Activated CD4-positive, CD25-positive, alpha-beta regulatory T cell (primary cell): ENCODE measurements at places on chromosomes 2 and 18.

DNA sequence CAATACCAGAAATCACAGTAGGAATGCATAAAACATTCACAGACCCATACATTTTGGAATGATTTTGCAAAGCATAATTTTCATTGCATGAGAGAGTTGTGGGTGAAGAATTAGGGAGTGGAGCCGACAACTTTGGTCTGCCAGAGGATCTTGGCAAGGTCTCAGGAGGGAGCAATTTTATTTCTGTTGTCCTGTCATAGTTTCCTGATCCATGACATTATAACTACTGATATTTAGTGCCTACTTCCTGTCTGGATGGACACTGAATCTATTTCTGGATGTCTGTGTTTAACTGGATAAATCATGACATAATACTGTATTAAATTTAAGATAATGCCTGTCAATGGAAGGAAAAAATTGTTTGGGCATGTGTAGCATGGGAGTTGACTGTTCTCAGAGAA, 2.4 kb downstream of the ITGA4 start:
- no peak for DNase-seq

DNA sequence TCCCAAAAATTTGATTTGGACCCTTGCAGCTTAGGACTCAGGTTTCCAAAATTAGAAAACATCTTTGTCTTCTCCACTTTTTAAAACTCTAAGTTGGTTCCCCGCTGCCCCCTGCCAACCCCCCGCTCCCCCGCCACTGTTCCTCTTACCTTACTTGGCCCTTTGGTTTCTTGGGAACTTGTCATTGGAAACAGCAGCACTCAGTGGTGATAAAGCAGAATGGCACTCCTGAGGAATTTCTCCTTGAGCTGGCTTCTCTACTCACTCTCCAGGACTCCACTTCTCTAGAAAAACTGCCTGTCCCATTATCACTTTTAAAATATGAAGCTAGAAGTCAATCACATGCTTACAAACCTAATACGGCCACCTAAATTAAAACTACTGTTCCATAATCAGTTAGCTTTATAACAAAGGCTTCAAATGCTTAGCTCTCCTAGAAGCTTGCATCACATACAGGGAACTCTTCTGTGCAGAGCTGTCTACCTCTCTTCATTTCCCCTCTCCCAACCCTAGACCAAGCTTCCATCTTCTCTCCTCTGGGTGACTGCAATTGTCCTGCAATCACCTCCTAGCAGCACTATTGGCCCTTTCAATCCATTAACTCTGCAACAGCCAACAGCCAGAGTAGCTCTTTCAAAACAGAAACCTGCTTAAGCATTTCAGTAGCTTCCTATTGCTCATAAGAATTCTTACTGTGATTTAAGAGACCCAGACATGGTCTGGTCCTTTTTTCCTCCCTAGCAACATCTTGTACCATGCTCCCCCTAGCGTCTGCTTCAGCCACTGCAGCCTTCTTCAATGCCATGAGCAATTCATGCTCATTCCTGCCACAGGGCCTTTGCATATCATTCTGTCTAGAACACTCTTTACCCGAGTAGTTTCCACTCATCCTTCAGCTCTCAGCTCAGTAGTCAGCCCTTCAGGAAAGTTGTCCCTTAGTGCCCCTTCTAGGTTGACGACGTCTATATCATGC, 15.2 kb upstream of the PLEKHM3 start:
- peak; percentile 3 for DNase-seq

GRCh38 chr18:48804856-48805610, 145.7 kb downstream of the SMAD7 start:
- no peak for DNase-seq

DNA sequence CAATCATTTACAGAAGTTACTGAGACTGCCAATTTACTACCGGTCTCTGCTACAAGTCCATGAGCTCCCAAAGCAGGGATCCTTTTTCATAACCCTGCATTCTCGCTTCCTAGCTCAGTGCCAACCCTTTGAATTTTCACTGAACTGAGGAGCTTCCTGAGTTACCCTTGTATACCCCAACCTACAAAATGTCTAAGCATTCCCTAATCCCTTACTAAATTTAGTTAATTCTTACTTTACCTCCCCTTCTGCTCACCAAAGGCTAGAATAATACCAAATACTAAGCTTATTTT, 9.6 kb downstream of the MAT2A start:
- no peak for DNase-seq

DNA sequence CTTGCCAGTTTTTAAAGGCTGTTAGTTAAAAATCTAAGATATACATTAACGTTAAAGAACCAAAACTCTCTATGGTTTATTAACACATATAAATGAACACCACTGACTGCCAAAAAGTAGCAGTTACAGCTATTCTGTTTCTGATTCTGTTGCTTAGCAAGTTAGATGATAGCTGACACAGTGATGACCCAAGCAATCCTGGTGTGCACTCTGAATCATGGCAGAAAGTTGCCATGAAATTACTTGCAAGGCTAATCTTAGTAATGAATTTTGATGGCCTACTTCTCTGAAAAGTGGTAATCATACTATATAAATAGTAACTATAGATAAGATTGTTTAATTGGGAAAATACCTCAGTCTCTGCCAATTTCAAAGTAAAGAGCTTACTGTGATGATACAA, 57.7 kb downstream of the ROCK2 start:
- DNase-seq, result no peak
